ENCODE measurements at places on chromosomes 2 and 18.

DNA sequence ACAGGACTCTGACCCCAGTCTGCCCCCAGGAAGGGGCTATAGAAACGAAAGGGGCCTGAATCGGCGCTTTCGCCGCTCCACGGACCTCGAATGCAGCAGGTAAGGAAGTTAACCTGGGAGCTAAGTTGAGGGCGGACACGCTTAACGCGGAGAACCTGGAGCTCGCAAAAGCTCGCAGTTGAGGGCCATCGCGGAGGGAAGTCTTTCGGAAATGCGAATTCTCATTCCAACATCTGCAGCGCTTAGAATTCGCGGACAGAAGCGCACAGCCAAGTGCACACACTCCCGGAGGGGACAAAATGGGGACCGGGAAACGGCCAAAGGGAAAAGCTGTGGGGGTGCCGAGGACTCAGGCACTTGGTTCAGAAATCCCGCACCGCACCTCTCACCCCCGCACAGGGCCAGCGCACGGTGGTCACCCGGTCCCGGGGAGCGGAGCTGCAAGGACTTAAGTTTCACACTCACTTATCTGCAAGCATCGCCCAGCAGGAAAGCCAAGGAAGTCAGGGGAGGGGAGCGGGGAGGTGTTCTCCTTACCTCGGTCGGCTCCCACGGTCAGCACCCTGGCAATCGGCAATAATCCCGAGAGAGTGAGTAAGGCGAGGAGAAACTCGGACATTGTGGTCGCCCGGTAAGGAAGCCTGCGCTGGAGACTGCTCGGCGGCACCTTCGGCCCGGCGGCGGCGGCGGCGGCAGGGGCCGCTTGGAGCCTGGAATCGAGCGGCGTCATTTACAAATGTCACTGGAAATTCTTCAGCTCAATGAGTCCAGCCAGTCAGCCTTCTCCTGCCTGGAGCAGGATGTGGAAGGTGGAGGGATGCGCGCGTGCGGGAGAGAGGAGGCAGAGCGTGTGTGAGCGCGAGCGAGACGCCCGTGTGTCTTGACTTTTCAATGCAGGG lies 456 bp downstream of the LRP1B start:
- DNase-seq, result peak; percentile 70

GRCh38 chr2:59182249-59182648 lies 941.1 kb upstream of the FANCL start:
- DNase-seq, result no peak

DNA sequence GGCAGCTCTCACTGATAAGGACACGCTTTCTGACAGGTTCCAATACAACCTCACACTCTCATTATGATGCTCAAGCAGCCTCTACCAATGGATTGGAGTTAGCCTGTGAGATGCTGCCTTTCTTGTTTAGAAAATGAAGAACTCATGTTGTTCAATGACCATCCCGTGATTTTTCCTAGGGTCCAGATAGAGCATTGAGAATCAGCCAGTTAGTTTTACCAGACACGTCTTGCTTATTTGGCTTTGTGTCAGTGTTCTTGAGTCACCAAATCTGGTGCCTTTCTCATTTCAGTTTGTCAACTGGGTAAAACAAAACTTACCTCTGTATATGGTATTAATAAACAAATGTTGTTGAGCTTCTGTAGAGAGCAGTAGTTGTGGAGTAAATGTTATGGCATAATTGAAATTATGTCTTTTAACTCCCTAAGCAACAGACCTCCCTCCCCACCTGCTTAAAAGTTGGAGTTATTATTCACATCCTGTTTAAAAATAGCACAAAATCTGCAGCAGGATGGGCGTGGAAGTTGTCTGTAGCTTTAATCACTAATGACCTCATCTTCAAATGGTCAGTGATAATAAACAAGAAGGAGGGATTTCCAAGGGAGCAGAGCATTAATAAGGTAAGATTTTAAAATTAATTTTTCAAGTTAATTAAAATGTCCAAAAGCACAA lies 167.3 kb downstream of the HRH4 start:
- DNase-seq, result no peak

DNA sequence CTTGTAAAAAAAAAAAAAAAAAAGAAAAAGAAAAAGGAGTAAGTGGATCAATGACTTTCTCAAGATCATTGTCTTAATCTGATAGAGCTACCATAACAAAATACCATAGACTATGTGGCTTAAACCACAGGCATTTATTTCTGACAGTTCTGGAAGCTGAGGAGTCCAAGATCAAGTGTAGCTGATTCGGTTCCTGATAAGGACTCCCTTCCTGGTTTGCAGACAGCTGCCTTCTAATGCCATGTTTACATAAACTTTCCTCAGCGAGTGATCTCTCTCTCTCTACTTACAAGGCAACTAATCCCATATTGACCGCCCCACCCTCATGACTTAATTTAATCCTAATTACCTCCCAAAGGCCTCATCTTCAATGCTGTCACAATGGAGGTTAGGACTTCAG lies 36.5 kb upstream of the SIX2 start:
- DNase-seq, result no peak

GRCh38 chr2:187544371-187545080 lies 9.7 kb downstream of the TFPI start:
- no peak for DNase-seq

- peak; percentile 30 for DNase-seq
Measured at GRCh38 chr2:113910967-113911678, 21.2 kb downstream of the ACTR3 start.

DNA sequence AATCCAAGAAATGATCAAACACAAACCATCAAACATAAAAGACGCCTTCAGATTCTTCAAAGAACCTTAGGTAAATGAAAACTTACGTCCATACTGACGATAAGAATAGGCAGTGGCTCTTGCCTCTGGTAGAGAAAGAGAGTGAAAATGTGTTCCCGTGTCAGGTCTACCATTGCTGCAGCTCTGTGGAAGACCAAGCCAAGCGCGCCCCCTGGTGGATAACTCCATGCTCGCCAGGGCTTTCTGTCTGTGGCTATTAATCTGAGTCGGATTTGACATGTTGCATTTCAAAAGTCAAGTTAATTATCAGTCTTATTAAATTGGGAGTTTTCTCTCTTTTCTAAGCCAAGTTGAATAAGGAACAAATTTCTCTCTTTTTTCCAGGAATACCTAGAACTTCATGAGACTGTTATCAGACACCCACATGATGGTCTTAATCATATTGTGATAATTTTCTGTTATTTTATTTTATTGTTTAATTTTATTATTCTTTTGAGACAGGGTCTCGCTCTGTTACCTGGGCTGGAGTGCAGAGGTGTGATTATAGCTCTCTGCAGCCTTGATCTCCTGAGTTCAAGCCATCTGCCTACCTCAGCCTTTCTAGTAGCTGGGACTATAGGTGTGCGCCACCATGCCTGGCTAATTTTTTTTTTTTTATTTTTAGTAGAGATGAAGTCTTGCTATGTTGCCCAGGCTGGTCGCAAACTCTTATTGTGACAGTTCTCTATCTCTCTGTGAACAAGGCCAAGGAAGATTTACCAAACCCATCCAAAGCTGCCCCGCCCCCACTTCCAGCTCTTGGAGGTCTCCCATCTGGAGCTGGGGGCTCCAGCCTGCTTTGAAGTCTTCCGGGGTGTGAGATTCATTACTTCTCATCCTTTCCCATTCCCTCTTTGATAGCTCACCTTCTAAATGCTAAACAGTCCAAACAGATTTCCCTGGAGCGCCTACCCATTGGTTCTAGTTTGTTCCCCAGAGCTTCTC lies 15.8 kb upstream of the ZAP70 start:
- peak; percentile 76 for DNase-seq

- DNase-seq, result no peak
Measured at GRCh38 chr2:159637988-159638501, 21.7 kb upstream of the BAZ2B start.

DNA sequence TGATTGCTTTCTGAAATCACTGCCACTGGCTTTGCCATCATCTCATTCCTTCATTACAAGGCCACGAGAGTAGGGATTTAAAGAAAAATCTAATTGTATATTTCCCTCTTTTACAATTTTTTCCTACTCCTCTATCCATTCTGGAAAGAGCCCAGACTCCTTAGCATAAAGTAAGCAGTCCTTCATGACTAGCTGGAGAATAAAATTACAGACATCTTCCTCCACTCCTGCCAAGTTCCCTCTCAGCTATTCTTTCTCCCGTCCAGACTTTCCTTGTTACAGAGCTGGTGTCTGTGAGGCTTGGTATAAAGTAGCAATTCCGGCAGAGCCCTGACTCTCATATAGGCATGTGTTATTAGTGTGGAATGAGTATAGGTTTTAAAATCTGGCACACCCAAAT lies 806.8 kb downstream of the PLCL1 start:
- no peak for DNase-seq

- no peak for DNase-seq
Measured at GRCh38 chr2:221465776-221466175, 106.3 kb downstream of the EPHA4 start.

- DNase-seq, result no peak
Measured at GRCh38 chr2:202771336-202771735, 100.2 kb downstream of the ICA1L start.

DNA sequence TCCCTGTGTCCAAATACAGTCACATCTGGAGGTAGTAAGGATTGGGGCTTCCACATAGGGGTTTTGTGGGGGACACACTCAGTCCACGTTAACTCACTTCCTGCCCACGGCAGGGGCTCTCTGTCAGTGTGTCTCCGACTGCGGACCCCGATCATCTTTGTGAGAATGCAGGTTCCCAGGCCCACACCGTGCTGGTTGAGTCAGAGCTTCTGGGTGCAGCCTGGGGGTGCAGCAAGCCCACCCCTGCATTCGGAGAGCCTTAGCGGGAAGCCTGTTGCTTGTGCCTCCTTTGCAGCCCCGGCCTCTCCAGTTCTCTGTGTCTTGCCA lies 28.0 kb downstream of the HPCAL1 start:
- DNase-seq, result no peak

DNA sequence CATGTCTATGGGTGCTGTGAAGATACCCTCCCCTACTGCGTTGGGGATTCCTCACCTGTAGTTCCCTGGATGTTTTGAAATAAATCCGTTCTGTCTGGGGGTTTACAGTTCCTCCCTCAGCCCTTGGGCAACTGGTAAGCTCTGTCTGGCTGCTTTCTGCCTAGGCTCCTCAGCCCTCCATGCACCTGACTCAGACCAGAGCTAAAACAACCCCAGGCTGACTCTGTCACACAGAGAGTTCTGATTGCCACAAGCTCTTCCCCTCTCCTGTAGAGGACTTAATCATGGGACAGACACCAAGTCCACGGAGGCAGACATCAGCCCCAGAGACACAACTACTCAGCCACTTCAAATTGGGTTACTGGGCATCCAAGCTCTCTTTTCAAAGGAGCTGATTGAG lies 6.3 kb downstream of the VIT start:
- DNase-seq, result no peak

DNA sequence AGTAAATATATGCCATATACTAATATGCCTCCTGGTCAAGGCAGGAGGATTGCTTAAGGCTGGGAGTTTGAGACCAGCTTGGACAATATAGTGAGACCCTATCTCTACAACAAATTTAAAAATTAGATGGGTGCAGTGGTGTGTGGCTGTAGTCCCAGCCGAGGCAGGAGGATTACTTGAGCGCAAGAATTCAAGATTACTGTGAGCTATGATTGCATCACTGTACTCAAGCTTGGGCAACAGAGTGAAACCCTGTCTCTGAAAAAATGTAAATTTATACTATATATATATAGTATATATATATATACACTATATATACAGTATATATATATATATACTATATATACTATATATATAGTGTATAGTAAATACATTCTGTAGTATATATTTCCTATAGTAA lies 30.0 kb upstream of the NPC1 start:
- DNase-seq, result no peak

DNA sequence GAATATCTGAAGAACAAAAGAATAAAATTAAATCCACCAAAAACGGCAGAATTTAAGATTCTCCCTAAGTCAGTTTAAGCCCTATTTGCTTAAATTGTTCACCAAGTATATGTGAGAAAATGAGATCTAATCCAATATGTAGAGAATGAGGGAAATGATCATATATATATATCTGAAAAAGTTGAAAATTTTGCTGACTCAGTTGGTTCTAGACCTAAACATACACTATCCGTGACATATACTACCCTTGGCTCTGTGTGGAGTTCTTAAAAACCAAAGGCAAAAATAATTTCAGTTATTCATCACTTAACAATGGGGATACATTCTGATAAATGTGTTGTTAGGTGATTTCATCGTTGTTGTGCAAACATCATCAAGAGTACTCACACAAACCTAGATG lies 7.3 kb downstream of the SS18 start:
- DNase-seq, result no peak

- no peak for DNase-seq
Measured at GRCh38 chr2:57698935-57699449, 347.6 kb upstream of the VRK2 start.

DNA sequence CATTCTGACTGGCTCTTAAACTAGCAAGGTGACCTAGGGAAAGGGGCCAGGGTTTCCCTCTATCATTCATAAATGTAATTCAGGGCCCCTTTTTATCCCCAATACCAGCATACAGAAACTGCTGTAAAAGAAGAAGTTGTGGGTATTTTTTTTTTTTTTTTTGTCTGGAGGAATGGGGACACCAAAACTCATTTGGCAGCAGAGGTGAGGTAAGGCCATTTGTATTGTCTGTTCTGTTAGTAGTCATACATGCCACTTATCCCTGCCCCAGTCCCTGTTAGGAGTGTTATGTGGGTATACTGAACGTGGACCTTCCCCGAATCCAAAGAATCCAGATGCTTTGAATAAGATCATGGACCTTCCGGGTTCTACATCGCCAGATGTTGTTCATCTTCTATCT lies 1.7 kb downstream of the SEPTIN2 start:
- DNase-seq, result no peak

GRCh38 chr2:68594674-68595492 lies 48.5 kb upstream of the PROKR1 start:
- no peak for DNase-seq

DNA sequence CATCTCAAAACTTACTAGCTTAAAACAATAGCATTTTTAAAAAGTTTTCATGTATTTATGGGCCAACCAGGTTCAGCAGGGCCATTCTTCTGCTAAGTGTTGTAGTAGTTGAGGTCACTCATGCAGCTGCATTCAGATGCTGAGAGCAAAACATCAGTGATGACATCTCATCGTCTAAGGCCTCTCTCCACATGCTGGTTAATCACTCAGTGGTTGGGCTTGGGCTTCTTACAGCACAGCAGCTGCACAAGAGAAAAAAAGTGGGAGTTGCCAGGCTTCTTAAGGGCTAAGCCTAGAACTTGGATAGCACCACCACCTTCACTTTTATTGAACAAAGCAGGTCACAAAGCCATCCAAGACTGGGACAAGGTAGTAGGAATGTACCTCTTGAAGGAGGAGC lies 190.3 kb downstream of the IRS1 start:
- DNase-seq, result no peak

- no peak for DNase-seq
Measured at GRCh38 chr2:98039085-98039756, 43.5 kb upstream of the TMEM131 start.

- peak; percentile 42 for DNase-seq
Measured at GRCh38 chr2:172928756-172929155, 146.9 kb upstream of the MAP3K20 start.

GRCh38 chr2:37641582-37642171 lies 29.8 kb downstream of the CDC42EP3 start:
- no peak for DNase-seq

- DNase-seq, result no peak
Measured at GRCh38 chr2:28663359-28663758, 88.3 kb upstream of the PPP1CB start.

Data from right lung (tissue), 10 donors.